ENCODE measurements at places on chromosomes 11 and 22.

- DNase-seq: no peak
Observed at GRCh38 chr11:6200975-6201374, 2.0 kb downstream of the OR52W1 start.

DNA sequence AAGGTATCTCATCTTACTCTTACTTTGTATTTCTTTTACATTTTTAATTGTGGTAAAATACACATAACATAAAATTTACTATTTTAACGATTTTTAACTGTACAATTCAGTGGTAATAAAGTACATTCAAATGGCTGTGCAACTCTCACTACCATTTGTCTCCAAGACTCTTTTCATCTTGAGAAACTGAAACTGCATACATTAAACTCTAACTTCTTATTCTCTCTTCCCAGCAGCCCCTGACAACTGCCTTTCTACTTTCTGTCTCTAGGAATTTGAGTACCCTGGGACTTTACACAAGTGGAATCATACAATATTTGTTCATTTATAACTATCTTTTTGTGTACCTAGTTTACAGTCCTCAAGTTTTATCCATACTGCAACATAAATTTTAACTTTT lies 725.8 kb upstream of the KIRREL3 start:
- no peak for DNase-seq

GRCh38 chr11:35796562-35796961 lies 134.0 kb downstream of the TRIM44 start:
- DNase-seq: no peak

GRCh38 chr11:72787216-72788104 lies 6.4 kb downstream of the STARD10 start:
- DNase-seq: no peak

DNA sequence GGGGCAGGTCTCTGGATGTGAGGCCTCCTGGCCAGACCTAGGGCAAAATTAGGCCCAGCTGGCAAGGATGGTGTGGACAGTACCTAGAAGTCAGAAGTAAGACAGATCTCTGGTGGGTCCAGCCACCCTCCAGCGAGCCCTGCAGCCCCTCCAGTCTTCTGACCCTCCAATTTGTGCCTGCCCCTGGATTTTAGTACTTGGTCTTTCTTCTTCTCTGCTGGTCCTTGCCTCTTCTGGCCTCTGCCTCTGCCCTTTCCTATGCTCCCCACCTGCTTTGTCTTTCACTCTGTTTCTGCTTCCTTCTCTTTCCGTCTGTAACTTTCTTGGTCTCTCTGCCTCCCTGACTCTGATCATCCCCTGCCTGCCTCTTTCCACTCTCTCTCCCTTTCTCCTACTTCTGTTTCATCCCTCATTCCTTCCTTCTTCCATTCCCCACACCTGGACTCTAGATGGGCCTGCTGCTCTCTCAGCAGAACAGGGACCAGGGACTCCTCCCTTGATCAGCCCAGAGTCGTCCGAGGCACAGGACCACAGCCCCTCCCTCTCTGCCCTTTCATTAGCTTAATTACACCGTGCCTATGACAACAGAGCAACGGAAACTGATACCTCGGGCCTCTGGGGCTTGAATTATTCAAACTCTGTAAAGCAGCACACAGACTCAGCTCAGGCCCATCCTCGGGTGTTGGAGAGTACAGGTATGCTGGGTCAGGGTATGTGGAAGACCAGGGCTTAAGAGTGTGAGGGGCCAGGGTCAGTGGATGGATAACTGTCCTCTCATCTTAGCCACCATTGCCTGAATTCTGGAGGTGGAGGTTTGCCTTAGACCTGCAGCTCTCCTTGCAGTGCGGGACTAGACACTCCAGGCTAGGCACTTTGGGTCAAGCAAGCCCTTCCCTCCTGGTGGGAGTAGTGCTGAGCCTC lies at the start of gene CHRNA10:
Gene CHRNA10, minus strand, starts transcription at position 51 of the 921 bp plus-strand sequence. CDS start 72 bp downstream, outside the sequence.
- DNase-seq: no peak

- no peak for DNase-seq
Observed at GRCh38 chr11:1073261-1073724, 1.4 kb upstream of the MUC2 start.

DNA sequence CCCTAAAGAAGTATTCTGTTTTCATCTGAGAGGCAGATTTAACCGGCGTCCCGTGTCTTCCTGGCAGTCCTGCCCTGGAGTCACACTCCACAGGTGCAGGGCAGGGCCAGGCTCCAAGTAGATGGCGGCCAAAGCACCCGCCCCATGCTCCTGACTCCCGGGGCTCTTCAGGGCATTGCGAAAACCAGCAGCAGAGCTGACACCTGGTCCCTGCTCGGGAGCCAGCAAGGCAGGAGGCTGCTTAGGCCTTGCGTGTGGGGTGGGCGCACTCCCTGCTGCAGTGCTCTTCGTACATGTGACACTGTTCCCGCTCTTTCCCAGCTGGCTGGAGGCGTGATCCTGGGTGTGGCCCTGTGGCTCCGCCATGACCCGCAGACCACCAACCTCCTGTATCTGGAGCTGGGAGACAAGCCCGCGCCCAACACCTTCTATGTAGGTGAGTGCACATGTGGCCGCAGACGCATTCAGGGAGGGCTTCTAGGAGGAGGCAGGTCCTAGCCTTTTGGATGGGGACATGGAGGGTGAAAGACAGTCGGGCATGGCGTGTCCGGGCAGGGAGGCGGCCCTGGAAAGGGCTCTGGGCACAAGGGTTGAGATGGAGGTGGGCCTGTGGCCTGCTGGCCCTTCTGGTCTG lies 10.3 kb upstream of the TSSC4 start:
- DNase-seq: no peak

DNA sequence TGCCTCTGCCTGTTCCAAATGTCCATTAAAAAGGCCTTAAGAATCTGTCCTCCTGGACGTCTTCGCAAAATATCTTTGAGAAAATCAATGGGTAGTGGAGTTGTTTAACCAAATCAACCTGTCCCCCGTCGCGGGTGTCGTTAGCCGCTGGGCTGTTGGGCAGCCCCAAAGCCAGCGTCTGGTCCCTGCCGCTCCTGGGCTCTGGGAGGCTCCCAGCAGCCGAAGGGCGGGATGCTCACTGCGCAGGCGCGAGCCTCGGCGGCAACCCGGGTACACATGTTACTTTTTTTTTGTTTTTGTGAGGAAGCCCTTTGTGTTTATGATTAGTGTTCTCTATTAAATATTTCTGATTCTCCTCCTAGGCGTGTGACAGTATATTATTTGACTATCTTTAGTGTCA lies 12.6 kb downstream of the MMP10 start:
- no peak for DNase-seq

GRCh38 chr11:129375751-129376657 lies at the start of gene BARX2:
BARX2 (plus strand) TSS chr11:129375848; CDS start chr11:129376036, 188 bp downstream.
- DNase-seq: no peak

DNA sequence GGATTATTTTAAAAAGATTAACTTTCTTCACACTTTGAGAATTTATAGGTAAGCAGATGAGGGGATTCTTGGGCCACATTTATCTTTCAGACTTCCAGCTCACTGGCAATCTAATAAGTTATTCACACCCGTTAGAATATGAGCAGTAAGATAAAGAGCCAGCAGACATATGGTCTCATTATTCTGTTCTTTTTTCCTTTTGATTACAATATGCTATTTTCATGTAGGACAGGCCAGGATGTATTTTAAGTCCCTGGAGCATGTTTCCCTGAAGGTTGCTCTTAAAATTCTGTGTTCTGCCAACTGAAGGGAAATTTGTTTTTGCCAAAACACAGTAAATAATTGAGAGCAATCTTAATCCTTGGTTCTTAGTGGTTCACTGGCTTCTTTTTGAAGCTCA lies 22.2 kb downstream of the PDHX start:
- no peak for DNase-seq

DNA sequence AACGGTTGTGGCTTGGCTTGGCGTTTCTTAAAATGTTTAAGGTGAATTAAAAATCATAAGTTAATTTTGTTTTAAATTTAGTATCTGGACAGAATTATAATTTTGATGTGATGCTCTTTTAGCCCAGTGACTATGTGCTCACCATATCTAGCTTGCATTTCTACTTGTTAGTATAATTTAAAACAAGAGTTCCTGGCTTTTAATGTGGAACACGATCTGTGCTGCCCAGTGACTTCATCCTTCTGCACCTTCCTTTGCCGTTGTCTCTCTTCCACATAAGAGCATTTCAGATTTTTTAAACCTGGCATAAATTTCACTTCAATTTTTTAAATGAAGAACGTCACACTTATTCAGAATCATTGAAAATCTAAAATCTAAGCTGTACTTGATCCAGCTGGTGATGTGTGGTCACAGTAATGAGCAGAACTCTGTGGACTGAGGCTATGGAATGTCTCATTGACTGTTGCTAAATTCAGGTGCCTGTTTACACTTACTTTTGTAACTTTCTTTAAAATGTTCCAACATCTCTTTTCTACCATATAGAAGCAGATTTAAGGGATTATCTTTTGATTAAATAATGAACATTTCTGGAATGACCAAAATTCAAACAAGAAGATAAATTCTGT lies 75.4 kb upstream of the ADSL start:
- DNase-seq: no peak

- no peak for DNase-seq
Observed at GRCh38 chr11:38791346-38791961, 2193.4 kb upstream of the RAG2 start.

GRCh38 chr22:31241936-31242335 lies 29.8 kb downstream of the LIMK2 start:
- DNase-seq: no peak

DNA sequence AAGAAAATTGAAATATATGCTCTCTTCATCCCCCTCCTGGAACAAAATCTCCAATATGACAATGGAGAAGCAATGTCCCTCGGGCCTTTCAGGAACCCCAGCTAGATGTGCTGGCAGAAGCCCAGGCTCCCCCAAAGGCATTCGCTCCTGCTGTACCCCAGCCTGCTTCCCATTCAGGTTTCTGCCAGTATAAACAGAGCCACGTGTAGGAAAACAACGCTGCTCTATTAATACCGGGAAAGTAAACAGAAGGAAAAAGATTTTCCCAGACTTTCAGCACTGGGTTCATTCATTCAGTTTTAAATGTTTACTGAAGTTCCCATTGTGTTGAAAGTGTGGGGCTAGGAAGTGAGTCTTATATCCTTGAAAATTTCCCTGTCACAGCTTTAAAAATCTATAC lies 147.1 kb downstream of the CADM1 start:
- DNase-seq: no peak

DNA sequence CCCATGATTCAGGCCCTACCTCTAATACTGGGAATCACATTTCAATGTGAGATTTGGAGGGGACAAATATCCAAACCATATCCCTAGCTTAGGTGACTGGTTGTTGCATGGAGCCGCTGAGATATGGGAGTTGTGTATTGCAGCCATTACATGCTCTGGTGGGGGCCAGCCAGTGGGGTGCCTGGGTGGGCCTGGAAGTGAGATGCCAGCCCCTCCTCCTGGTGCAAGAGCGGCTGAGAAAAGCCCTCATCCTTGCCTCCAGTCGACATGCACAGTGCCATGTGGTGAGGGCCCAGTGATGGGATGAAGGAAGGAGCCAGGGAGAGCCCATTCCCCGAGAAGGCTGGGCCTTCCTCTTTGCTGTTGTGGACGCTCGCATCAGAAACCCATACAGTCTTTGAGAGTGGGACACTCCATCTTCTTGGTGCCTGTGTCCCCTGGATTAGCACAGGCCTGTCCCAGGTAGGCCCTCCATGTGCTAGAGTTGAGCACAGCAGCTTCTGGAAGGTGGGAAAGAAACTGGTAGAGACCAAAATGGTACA lies 1043.0 kb downstream of the TBC1D22A start:
- no peak for DNase-seq

GRCh38 chr11:47987310-47987709 lies 7.0 kb downstream of the PTPRJ start:
- DNase-seq: no peak

DNA sequence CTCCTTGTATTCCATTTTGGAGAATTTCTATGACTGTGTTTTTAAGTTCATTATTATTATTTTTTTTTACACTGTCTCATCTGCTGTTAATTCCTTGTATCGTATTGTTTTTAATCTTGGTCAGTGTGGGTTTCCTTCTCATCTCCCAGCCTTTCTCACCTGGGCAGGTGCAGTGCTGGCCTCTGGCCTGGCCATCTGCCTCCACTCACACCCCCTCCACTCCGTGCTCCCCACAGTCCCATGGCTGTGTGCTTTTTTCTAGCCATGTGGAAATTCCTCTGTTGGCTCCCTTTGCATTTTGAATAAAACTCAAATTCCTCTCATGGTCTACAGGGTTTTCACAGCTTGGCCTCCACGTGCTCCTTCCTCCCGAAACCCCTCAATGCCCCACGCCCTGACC lies 50.3 kb upstream of the LINC01488 start:
- DNase-seq: no peak

DNA sequence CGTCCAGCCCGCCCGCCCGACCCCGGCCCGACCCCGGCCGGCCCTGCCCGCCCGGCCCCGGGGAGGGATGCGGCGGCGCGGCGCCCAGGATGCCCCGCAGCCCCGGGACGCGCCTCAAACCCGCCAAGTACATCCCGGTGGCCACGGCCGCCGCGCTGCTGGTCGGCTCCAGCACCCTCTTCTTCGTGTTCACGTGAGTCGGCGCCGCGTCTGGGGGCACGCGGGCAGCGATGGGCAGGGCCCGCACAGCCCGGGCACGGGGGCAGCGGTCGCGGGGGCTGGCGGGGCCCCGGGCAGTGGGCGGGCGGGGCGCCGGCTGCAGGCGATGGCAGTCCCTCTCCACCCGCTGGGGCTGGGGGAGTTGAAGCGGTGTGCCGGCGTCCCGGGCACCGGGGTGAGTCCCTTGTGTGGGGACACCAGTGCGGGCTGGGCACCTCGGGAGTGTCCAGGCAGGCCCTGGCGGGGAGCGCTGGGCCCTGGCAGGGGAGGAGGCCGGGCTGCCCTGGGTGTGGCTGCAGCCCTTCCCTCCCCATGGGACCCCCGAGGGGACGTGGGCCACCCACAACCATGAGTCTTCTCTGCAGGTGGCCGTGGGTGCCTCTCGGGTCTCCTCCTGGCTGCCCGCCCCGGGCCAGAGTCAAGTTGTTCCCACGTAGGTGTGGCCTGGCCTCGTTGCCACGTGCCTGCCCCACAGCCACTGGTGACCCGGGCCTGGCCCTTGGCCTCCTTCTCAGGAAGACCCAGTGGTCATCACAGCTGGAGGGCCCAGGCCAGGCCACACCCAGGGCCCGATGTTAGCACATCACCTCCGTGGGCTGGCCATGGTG lies 468 bp downstream of the ZDHHC8 start:
- no peak for DNase-seq

DNA sequence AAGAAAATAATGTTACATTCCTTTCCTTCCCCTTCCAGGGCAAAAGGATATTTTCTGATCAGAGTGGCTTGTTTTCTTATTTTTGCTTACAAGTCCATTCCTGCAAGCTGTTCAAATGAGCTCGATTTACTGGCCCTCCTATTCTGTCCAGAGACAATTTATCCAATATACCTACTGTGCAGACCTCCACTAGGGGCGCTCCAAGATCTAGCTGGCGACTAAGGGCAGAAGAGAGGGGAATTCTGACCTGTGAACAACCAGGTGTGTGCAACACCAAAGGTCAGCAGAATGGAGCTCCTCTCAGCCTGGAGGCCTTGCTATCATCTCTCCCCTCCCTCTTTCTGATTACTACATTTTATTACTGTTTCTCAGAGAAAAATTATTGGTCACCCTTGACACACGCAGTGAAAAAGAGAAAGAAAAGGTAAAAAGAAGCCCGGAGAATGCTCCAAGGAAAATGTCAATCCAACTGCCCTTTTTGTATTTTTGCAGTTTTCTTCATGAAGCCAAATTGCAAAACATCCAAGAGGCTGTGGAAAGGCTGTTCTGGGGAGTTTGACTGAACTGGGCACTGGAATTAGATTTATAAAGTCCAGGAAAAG lies 3.2 kb downstream of the SEZ6L start:
- DNase-seq: peak; percentile 41
